ENCODE measurements at places on chromosomes 4 and X. TPM values are rescaled to one million over a fixed set of nuclear protein-coding genes. Genes with fewer than 3 reads are reported as not detected.

SRPX gene
- 75.7 TPM for total RNA-seq

AWAT2 gene
- not detected for total RNA-seq

GABRE gene
- total RNA-seq: 20.8 TPM

LIN54 gene
- total RNA-seq: 10.4 TPM

FIP1L1 gene
- 55.2 TPM for total RNA-seq

All from GM23248 (cell line).